Dermis microvascular lymphatic vessel endothelial cell (primary cell): ENCODE measurements at places on chromosomes 1 and 21. TPM values are rescaled to one million over a fixed set of nuclear protein-coding genes. Genes with fewer than 3 reads are reported as not detected.

The HUNK gene
- total RNA-seq, result under 0.01 TPM in 2 replicates

DNA sequence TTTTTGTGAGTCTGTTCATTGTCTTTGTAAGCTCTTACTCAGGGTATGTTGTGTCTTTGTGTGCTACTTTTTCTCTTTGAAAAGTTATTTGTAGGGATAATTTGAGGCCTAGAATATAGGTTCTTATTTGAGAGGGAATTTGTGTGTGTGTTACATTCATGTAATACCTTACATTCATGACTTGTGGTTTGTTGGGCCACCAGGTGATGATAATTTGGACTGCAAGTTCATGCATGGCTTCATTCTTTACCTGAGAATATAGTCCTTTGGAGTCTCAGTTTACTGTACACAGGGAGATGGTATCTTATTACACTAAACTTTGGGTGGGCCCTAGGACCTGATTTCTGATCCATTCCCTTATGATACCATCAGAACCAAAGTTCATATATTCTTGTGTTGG, 51.8 kb upstream of the FASLG start:
- DNase-seq, result no peak

GRCh38 chr1:88060750-88061491, 623.2 kb upstream of the PKN2 start:
- DNase-seq, result no peak

- no peak for DNase-seq
These were observed 14.4 kb downstream of the MTF2 start for GRCh38 chr1:93093332-93094006.

The SLC25A34 gene
- total RNA-seq, result 0.13 and 0.26 TPM in 2 replicates

The ATAD3C gene
- 0.39 and 0.89 TPM in 2 replicates for total RNA-seq

- no peak for DNase-seq
These were observed 5.0 kb downstream of the ADARB1 start for GRCh38 chr21:45079351-45079750.

GRCh38 chr1:157086299-157086698, 13.3 kb downstream of the ETV3L start:
- no peak for DNase-seq

The THEM5 gene
- not detected in 2 replicates for total RNA-seq

- peak; percentile 69 for DNase-seq
These were observed 7.0 kb upstream of the CCT8 start for GRCh38 chr21:29080454-29080941.

DNA sequence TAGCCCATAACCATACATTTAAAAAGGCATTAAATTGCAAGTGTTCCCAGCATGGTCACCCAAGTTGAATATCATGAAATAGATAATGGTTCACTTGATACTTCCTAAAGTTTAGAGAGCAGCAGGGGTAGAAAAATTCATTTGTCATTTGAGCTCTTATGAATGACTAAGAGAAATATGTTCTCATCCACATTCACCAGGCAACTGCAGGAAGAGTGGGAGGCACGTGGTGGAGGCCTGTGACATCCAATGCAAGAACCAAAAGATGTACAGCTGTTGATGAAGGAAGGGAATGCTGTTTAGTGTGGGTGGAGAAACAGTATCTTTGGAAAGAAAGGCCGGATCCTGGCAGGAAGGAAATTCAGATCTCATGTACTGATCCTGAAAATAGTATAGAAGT, 473.1 kb downstream of the ADGRL2 start:
- no peak for DNase-seq

- DNase-seq, result no peak
These were observed 25.1 kb downstream of the IRF2BP2 start for GRCh38 chr1:234584926-234585325.

DNA sequence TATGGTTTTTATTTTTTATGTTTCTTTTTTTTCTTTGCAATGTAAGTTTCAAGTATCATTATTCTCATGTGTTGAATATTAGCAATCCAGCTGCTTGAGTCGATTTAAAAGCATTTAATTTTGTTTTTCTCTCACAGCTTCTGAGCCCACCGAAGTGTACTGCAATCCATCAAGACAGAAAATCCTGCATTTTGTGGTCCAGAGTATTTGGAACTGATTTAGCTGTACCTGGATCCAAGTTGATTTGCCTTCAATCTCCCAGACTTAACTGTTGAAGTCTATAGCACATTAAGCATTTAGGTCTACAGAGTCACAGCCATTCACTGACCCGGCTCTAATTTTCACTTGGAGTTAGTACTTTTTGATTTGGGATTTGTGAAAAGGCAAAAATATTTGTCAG, 622.9 kb upstream of the ADAMTS5 start:
- no peak for DNase-seq

DNA sequence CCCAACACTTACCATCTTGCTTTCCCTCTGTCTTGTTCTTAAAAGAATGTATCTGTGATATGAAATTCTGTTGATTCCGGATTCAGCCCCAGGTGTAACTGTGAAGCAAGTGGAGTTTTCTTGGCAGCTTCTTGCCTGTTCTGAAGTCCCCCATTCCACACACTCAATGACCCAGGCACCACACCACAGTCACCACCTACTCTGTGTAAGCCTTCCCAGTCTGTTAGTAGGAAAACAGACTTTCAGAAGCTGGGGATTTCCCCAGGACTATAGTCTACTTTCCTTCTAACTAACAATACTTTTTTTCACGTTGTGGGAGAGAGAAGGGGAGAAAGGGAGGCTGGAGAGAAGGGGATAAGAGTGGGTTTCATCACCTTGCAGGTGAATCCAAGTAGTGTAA, 299.1 kb upstream of the PROX1 start:
- no peak for DNase-seq

DNA sequence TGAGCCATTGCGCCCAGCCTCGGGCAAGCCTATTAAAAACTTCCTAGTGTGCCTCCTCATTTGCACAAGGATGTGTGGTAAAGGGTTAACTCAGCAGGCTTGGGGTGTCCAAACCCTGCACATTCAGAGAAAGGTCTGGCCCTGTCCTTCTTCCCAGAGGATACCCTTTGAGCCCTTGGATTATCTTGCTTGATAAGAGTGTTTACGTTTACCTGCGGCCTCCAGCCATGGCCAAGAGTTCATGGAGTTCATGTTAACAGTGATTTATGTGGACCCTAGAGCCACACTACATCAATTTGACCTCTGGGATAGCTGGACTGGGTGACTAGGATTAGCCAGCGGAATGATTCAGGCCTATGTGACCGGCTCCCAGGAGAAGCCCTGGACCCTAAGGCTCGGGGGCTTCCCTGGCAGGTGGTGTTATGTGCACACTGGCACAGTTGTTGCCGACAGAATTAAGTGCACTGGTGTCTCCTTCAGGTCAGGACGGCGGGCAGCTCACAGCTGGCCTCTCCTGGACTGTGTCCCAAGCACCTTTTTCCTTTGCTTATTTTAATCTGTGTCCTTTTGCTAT, 7.7 kb upstream of the TCP10L start:
- no peak for DNase-seq
